ENCODE measurements at places on chromosomes 5 and 9. TPM values are rescaled to one million over a fixed set of nuclear protein-coding genes. Genes with fewer than 3 reads are reported as not detected.

Gene ENHO
- not detected for total RNA-seq

Gene EMB
- 49.4 TPM for total RNA-seq

Gene INSL6
- total RNA-seq: not detected

Gene KIAA0825
- total RNA-seq: 0.16 TPM

Gene ABLIM3
- total RNA-seq: 0.14 TPM

Gene PFN3
- total RNA-seq: not detected

Gene TMEM215
- total RNA-seq: not detected

Gene LTC4S
- total RNA-seq: 1.1 TPM

Gene FOXD4L3
- 0.18 TPM for total RNA-seq

Gene BARHL1
- not detected for total RNA-seq

Gene TMEM232
- total RNA-seq: 0.25 TPM

DNA sequence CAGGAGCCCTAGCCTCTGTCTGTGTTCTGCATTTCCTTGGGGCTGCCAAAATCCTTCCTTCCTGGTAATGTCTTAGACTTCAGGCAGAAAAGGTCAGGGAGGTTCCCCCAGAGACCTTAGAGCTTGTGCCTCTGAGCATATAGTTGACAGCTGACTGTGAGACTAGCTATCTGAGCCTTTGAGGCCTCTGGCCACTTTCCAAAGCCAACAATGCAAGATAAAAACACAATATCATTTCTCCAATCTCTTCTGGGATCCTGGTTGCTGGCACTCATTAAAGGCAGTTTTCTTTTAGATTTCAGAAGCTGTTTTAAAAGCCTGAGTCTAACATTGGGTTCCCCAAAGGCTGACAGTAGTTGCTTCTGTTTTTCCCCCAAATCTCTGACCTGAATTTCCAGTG, 13.2 kb upstream of the GLRA1 start:
- no peak for DNase-seq

- DNase-seq: no peak
Observed at GRCh38 chr5:6516823-6517222, 68.2 kb downstream of the UBE2QL1 start.

DNA sequence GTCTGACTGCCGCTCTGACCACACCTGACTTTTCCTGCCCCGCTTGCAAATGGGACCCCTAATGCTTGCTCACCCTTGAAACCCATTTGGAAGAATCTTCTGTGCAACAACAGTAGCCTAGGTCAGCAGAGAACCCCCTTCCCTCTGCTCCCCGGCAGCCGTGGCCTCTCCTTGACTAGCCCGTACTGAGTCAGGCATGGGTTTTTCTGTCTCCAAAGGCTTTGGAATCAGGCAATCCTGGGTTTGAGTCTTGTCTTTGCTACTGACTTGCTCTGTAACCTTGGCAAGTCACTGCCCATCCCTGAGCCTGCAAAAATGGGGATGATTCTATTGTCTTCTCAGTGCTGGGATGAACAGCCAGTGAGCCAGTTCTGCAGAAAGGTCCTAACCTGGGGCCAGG, 135.4 kb downstream of the RGS3 start:
- no peak for DNase-seq

DNA sequence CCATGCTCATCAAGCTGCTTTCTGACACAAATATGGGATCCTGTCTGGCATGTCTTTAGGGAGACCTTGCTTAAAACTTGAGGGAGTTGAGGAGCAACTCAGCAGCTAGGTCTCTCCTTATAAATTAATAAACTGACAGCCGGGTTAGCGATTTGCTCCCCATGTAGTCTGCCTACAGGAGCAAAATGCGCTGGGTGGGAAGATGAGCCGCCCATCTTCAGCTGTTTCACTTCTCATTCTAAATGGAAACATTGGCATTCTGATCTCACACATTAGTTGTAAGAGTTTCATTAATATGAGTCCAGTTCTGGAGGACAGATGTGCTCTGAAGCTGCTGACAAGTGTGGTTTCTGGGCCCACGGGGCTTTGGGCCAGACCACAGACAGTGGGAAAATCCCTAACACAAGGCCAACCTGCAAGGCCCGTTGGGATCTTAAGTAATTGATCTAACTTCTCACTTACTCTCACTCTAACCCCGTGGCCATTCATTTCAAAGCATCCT, 197.0 kb downstream of the MCTP1 start:
- DNase-seq: no peak

GRCh38 chr9:93024986-93025630, 33.4 kb upstream of the SUSD3 start:
- DNase-seq: no peak

DNA sequence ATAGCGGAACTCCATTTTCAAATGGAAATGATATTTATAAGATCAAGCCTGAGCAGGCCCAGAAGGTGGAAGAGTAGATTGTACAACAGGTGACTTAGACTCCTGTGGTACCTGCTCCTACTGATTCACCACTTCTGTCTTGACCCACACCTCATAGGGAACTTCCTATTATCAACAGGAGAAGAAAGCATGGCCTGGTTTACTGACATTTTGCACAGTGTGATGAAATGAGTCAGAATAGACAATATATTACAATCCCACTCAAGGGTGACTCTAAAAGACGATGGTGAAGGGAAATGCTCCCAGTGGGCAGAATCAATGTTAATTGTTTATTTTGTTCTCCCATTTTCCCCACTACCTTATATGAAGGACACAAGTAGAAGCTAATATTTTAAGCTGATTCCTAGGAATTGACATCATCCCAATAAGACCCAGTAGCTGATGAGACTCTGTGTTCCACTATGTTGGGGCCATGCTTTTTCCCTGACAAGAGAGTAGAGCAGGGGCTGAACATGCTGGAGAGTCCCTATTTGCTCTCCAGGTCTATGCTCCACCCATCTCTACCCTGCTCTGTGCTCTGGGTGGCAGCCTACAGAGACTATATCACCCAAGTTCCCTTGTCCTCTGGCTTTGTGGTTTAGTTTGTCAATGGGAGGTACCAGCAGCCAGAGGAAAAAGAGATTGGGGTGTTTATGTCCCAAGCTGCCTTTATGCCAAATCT, 163.4 kb upstream of the FSTL4 start:
- DNase-seq: no peak

- DNase-seq: no peak
Observed at GRCh38 chr9:135356021-135356420, 123.6 kb upstream of the PPP1R26 start.

GRCh38 chr9:107280543-107280942, 2.5 kb upstream of the RAD23B start:
- no peak for DNase-seq

DNA sequence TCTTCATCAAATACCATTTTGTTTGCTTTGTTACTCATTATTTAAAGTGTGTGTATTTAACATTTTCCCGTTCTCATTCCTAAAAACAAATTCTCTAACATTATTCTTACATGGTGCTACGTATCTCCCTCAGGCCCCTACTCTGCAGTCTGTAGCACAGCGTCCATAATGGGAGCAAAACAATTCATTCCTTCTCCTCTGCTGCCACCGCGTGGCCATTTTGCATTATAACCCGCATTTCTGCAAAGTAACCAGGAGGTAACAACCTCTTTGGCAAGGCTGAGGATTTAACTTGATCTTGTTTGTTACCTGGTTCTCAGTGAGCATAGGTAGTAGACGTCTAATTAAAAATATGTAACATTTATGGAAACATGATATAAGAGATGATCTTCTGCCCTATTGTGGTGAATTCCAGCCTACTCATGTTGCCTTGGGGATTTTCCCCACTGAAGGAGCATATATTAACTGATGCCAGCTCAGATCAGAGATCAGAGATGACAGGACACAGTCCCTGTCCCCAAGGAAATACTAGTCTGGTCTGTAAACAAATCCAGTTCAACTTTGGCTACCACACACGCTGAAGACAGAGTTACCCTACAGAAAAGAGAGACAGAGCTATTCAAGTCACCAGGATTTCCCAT, 10.5 kb downstream of the OR1K1 start:
- no peak for DNase-seq

DNA sequence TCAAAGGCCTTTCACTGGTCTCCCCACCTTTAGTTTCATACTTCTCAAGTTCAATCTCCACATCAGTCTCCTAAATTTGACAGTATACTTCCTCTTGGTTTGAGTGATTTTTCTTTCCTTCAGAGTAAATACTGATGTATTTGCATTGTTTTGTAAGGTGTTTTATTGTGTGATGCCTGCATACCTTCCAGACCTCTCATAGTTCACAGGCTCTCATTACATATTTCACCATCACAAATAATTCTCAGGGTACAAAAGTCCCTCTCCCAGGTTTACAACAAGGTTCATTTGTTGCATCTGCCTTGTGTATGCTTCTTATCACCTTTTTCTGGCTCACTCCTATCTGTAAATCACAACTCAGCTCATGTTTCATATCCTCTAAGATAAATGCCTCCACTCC, 22.2 kb upstream of the TUSC1 start:
- no peak for DNase-seq

DNA sequence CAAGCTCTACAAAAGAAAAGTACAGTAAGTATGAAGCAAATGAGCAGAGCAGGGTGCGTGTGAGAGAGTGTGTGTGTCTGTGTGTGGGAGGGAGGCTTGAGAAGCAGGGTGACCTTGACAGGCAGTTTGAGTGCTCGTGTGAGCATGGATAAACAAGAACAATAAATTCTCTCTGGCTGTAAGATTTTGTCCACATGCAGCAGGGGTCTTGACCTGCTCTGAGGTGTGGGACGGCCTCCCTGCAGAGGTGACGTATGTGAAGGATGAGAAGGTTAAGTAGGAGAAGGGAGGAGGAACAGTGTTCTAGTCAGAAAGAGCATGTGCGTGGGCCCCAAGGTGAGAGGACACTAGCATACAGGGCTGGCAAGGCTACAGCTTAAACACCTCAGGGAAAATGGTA, 49.0 kb downstream of the SPTLC1 start:
- DNase-seq: no peak

DNA sequence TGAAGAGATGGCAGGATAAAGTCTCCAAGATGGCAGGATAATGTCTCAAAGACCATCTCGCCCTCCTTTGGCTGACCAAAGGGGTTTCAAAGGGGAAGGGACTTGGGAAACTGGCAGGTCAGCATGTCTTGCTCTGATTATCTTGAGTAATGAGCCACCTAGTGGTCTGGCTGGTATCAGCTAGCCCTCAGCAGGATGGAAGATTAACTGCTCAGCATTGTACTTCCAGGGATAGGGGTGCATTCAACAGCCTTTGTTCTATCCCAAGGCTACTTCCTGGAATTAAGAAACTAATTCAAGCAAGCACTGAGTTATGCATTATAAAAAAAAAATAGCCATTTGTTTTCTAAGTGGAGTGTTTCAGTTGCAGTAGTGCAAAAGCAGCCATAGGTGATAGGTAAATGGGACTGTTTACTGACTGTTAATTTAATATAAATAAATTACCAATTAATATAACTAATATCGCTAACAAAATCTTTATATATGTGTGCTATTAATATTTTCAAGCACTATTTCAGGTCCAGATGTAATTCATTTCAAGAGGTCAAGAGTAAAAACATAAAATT, 555.5 kb downstream of the CDH9 start:
- no peak for DNase-seq

- DNase-seq: no peak
Observed at GRCh38 chr5:45532826-45533624, 163.2 kb downstream of the HCN1 start.

DNA sequence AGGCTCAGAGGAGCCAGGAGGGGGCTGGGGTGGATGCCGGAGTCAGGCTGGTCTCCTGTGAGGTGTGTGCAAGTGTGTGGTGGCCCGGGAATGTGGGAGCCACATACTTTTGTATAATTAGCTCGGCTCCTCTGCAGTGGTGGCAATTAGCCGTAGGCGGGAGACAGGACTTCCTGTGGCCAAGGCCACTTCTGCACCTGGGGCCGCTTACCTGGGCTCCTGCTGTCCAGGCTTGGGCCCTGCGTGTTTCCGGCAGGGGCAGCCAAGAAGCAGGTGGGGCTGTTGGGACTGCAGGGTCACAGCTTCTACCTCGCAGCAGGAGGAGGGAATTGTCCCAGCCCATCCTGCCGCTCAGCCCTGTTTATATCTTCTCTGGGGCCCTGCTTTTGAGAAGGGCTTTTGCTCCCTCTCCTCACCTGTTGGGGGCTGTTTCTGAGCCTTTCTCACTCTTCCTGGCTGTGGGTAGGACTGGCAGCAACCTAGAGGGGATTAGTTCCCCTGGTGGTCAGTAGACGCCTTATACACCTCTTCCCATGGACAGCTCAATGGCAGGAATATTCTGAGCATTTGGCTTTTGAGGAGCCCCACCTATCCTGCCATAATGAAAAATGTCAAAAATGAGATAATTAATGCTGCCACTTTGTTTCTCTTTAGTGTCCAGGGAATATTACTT, 145.4 kb upstream of the PITX1 start:
- DNase-seq: no peak

- no peak for DNase-seq
Observed at GRCh38 chr5:114099161-114099560, 262.7 kb upstream of the KCNN2 start.

DNA sequence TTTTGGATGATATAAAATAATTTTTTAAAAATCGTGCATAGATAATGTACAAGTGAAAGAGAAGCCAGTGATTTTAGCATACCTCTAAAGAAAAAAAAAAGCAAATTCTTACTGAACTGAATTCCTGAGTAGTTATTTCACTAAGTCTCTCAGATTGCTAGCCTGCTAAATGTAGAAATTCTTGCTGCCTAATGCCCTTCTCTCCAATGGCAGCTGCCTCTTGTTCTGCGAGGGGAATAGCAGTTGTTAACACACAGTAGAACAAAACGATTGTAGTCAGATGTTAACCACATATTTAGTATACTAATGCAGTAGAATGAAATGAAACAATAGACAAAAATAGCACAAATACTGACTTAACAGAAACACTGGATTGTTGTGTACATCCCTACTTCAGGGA, 26.8 kb downstream of the SMAD5 start:
- no peak for DNase-seq

- DNase-seq: no peak
Observed at GRCh38 chr9:134491196-134491835, 150.3 kb upstream of the COL5A1 start.

- no peak for DNase-seq
Observed at GRCh38 chr5:100595152-100595811, 60.1 kb downstream of the FAM174A start.

- DNase-seq: no peak
Observed at GRCh38 chr5:14908172-14908571, 36.6 kb upstream of the ANKH start.

- no peak for DNase-seq
Observed at GRCh38 chr9:136930014-136930413, 14.5 kb downstream of the FBXW5 start.
